ENCODE measurements at places on chromosomes 6 and 20. TPM values are rescaled to one million over a fixed set of nuclear protein-coding genes. Genes with fewer than 3 reads are reported as not detected.

DNA sequence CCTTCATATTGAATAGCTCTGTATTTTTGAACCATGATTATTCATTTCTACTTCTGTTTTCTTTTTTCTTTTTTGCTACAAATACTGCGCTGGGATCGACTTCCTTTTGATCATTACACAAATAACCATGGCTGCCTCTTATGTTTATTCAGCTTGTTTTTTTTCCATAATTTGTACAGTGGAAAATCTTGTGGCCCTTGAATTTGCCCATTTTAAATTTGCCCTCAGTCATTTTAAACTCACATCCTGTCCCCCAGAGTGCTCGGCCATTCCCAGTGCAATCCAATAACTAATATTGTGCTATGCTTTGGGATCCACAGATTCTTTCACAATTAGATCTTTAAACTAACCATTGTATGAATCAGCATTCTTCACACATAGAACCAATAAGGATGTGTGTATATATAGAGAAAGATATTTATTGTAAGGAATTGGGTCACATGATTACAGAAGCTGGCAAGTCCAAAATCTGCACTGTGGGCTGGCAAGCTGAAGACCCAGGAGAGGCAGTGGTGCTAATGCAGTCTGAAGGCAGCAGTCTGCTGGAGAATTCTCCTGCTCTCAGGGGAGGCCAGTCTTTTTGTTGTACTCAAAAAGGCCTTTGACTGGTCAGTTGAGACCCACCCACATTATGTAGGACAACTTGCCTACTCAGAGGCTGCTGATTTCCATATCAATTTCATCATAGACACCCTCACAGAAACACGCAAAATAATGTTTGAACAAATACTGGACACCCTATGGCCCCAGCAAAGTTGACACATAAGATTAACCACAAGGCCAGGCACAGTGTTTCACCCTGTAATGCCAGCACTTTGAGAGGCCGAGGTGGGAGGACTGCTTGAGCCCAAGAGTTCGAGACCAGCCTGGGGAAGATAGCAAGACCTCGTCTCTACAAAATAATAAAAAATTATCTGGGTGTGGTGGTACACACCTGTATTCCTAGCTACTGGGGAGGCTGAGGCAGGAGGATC is 147.1 kb downstream of the MTHFD1L start:
- no peak for DNase-seq

MYL9 gene
- 459 TPM for polyA plus RNA-seq

DNA sequence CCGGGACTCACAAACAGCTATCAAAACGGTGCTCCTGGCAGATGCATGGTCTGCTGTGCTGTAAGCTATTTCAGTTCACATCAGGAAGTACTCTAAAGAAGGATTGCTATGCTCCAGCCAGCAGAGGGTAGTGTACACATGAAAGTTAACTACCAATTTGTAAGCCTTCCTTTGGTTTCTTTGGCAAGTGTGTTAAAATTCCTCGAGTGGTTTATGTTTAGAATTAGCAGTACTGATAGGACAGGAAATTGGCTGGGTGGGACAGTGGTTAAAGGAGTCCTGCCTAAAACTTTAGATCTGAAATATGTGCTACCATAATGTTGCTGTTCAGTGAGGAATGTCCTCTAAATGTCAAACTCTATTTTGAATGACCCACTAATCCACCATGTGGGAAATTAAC is 47.4 kb downstream of the TRMT11 start:
- DNase-seq, result peak; percentile 60

RUNX2 gene
- polyA plus RNA-seq, result 2.8 TPM

HAO1 gene
- polyA plus RNA-seq, result not detected

DNA sequence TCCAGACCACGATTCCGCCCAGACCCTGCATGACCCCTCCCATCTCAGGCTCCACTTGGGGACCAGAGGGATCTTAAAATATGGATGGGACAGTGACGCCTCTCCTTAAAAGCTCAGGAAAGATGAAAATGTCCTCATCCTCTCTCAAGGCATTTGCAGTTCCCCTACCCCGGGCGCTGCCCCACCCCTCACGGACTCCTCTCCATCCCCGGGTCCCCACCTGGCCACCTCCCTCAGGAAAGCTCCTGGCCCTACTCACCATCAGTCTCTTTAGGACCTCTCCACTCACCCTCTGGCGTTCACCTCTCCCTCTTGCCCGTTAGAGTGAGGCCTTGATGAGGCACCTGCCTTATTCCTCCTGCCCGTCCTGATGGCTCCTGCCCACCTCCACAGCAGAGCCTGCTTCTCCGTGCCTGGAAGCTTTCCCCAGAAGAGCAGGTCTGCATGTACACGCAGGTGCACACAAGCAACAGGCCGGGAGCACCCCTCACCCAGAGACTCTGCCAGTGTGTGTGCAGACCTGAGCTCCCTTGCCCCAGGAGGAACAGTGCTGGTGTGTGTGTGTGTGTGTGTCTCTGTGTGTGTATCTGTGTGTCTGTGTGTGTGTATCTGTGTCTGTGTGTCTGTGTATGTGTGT is 105.6 kb upstream of the NXT1 start:
- DNase-seq, result no peak

CDH4 gene
- polyA plus RNA-seq, result 0.97 TPM

SLC22A2 gene
- 0.35 TPM for polyA plus RNA-seq

- no peak for DNase-seq
Measured at GRCh38 chr6:39800034-39801032, 8.2 kb downstream of the DAAM2 start.

DNA sequence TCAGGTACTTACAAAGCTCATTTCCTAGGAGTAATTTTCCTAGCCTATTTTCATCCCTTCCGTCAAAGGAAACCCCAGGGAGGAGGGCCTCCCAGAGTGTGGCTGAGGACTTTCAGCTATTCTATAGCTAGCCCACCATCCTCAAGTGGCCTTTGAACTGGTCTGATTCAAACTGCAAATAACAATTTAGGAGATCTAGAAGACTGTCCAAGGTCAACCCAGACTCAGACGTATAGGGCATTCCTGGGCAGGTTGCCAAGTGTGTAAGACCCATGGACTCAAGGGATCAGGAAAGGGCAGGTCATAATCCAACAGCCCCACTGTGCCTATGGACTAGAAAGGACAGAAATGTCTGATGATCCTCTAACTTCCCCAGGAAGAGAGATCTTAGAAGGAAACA is 2.1 kb upstream of the RRAGD start:
- DNase-seq, result no peak

GRCh38 chr20:3686421-3686820 is 4.6 kb upstream of the ADAM33 start:
- DNase-seq, result no peak

GRCh38 chr20:58229198-58229798 is 845 bp upstream of the ANKRD60 start:
- DNase-seq, result no peak

- no peak for DNase-seq
Measured at GRCh38 chr6:154157706-154158105, 118.7 kb downstream of the OPRM1 start.

DNA sequence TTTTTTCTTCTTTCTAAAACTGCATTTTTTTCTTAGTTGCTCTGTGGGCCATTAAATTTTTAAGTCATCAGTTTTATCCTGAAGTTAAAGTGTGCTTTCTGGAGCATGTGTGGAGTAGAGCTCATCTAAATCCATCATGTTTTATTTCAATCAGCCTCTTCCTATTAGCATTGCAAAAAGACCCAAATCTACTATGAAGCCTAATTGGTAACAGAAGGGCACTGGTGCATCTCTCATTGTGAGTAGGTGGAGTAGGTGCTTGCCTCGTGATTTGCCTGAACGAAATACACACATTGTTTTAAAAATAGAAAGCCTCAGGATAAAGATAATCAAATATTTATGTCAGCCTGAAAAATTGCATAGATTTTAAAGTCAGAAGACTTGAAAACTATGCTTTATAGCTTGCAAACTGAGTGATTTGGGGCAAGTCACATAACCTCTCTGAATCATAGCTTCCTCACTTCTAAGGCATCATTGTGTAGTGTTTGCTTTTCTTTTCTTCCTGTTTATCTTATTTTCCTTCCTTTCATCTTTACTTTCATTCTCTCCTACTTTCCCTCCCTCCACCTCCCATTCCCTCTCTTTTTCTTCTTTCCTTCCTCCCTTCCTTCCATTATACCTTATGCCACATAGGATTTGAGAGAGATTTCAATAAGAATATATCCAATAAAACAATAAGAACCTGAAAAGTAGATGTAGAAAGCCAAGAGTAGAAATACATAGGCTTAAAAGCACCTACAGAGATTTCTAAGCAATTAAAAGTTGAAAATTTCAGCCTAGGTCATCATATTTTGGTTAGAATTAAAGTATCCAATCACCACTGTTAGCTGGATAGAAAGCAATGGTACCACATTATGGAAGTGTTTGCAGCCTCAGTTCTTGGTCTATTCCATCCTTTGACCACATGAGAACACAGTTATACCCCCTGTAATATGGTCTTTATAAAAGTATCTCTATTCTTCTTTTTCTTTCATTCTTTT is 49.6 kb upstream of the RNF146 start:
- DNase-seq, result no peak

- no peak for DNase-seq
Measured at GRCh38 chr20:25637247-25637646, 13.4 kb upstream of the NANP start.

- no peak for DNase-seq
Measured at GRCh38 chr6:21610341-21610740, 16.8 kb downstream of the SOX4 start.

DNA sequence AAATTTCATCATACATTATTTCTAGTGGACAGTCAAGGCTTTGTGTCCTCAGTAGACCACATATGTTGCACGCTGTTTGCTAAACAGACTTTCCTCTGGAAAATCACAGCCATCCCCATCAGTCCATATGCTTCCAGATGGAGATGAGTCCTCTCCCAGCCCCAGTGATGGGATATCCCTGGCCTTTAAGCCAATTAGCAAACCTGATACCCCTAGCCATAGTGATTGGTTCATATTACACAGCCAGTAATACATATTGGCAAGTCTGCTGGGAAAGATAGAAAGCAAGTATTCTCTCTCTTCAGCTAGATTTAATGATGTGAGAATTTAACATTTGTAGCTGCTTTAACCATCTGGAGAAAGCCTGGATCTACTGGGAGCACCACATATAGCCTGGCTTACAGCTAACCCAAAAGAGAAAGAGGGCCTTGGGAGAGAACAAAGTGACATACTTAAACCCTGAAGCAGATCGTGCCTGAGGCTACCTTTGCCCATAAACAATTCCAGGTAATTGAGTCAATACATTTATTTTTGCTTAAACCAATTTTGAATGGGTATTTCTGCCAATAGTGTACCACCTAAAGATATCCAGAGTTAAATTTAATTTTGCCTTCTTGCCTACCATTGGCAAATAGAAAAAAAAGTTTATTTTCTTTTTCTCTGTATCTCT is 103.5 kb upstream of the HIVEP1 start:
- peak; percentile 14 for DNase-seq

GRCh38 chr20:25534845-25535244 is 50.5 kb downstream of the NINL start:
- DNase-seq, result no peak

GRCh38 chr6:134111062-134111677 is 58.7 kb upstream of the SLC2A12 start:
- DNase-seq, result peak; percentile 15

LGSN gene
- not detected for polyA plus RNA-seq

GRCh38 chr6:159892053-159892452 is 1.3 kb downstream of the MAS1 start:
- no peak for DNase-seq

GRCh38 chr6:29899281-29899680 is 43.1 kb upstream of the HLA-A start:
- DNase-seq, result no peak

DNA sequence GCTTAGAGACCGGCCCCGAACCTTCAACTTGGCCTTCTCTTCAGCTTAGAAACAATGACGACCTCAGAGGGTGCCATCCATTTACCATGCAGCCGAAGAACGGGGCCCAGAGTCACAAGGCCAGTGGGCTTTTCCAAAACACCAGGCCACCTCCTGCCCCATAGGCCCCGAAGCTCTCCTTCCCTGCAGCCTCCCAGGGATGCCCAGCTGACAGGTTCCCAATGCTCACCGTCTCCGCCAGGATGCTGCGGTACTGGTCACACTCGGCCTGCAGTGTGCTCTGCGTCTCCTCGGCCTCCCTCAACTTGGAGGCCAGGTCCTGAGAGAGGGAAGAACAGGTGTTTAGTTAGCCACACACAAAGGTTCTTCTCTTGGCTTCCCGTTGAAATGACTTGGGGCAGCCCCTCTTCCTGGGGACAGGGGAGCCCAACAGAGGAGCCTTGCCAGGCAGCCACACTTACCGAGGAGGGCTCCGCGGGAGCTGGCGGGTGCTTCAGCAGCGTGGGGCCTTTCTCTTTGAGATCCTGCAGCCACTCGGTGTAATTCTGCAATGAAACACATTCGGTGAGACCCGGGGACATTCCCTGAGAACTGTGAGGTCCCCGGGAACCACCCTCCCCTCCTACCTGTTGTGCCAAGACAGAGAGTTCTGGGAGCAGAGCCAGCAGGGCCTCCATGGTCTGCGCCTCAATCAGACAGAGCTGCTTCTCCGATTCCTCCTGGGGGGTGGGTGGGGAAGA is 51.5 kb downstream of the DSTN start:
- no peak for DNase-seq

DNA sequence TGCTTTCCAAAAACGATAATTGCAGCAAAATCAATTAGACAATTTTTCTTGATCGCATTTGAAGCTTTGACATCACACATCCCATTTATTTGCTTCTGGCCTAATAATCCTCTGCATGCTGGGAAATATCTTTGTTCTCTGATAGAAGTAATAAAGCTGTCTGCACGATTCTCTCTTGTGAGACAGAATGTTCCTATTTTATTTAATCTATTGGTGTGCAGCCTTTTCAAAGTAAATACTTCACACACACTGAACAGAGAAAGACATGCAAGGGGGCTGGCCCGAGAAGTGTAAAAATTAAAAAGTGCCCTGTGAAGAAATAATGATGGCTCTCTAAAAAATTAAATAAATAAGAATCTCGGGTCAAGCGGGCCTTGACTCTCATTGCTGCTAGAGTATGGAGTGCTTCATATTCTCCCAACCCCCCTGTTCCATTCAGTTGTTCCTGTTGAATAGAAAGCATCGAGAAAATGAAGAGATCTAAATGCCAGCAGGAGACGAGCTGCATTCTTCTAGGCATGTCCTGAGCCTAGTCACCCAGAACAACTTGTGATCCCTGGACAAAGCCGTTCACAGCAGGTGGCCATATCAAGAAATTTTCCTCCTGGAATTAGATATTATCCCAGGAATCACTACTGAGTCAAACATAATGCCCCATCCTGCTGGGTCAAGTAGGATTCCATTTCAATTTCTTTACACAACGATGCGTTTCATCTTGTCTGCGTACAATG is 625.9 kb upstream of the EPHA7 start:
- no peak for DNase-seq

GATA5 gene
- not detected for polyA plus RNA-seq

MCM8 gene
- 9.6 TPM for polyA plus RNA-seq

DNA sequence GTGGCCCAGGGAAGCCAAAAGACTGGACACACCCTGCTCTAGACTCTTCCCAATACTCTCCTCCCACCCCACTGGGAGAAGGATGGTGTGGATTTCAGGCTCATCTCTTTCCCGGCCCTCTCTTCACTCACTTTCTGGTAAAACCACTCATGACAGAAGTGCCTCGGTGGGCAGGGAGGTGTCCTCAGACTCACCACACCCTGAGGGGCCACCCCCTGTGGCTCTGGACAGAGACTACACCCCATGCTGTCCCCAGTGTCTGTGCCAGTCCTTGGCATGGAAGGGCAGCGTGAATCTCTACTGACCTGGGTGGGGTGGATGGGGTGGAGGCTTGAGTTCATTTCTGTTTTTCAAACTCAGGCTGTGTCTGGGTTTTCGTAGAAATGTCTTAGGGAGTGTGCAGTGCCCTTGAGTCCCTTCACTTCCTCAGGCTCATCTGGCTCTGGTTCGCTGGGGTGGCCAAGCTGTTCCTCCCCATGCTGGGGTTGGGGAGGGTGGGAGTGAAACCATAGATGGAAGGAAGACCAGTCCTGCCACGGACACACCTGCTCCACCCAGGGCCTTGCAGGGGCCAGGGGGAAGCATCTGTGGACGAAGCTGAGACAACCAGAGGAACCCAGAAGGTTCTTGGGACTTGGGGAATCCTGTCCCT is 59.1 kb downstream of the EZR start:
- DNase-seq, result no peak
